ENCODE measurements at places on chromosomes 5 and 9.

DNA sequence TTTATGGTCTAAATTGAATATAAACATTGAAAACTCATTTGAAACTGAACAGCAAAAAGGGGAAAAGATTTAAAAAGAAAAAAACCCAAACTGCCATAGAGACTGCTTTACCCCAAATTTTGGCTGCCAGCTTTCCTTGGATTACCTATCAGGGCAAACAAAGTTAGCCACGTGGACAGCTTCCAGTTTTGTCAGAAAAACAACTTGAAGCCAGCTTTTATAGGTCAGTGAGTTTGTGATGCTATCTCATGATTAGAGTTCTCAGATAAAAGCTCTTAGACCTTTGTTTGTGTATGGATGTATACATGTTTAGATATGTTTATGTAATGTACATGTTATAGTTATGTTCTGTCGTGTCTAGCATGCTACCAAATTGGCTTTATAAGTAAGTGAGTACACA lies 16.1 kb downstream of the FBP2 start:
- no peak for DNase-seq

DNA sequence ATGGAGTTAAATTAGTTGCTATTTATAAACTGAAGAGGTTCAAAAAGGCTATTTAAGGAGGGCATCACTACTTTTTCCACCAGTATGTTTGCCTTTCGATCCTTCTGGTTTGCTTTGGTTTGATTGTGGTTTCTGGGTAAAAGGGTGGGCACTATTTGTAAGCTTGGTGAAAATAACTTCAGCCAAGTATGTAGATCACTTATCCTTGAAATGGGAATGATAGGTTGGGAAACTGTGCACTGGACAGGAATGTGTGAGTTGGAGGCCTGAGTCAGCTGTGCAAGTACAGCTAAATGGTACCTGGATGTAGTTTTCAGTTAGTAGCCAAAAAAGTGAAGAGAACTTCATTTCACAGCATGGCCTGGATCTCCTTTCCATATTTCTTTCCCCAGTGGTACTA lies 466.2 kb downstream of the ENC1 start:
- DNase-seq, result no peak

GRCh38 chr5:64292611-64293215 lies 127.1 kb downstream of the RNF180 start:
- no peak for DNase-seq

DNA sequence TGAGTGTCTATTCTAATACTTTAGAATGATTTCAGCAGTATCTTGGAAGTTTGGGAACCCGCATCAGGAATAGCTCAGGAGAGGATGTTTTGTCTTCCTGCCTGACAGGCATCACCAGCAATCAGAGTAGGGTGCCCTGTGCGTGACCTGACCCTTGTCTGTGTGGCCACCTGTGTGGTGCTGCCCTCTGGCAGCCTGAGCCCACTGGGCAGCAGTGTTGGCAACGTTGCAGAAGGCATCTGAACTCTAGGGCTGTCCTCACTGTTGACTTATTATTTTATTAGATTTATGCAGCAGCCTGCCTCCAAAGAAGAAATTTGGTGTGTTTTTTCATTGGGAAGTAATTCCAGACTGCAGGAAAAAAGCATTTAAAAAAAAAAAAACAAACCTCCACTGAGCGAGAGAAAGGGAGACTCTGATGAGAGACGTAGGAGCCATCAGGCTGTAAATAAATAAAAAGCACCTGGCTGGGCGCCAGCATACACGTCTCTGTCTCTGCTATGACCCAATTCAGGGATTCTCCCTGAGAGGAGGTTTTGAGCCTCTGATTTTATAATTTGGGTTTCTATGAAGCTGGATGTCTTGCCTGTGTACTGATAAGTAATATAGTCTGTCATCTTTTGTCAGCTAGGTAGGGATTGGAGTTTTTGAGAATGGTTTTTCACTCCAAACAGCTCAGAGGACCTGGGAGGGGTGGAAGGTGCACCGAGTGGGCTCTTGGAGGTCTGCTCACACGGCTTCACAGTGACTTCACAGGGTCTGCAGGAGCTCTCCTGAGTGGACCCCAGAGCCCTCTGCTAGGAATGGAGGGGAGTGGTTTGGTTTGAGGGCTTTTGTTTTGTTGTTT lies 49.0 kb downstream of the FAM78A start:
- DNase-seq, result peak; percentile 45

- no peak for DNase-seq
These were observed 267.5 kb downstream of the EBF1 start for GRCh38 chr5:158832096-158832685.

- DNase-seq, result no peak
These were observed 79.5 kb upstream of the TRIO start for GRCh38 chr5:14063691-14064090.

DNA sequence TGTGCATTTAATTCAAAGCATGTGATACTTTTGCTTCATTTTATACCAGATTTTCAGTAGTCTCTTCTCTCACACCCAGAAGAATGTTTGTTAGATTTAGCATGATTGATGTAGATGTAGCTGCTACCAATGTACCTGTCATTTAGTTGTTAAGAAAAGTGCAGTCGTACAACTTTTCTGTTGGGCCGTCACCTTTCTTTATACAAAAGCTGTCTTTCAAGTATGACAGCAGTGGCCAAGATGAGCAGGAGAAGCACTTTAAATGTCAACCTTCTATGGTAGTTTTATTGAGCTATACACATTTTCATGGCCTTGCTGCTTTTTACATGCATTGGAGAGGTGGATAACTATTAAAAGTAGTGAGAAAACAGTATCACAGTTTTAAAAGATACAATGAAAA lies 77.7 kb upstream of the PTPRD start:
- no peak for DNase-seq

- DNase-seq, result no peak
These were observed 7.8 kb downstream of the ALAD start for GRCh38 chr9:113393281-113393680.

DNA sequence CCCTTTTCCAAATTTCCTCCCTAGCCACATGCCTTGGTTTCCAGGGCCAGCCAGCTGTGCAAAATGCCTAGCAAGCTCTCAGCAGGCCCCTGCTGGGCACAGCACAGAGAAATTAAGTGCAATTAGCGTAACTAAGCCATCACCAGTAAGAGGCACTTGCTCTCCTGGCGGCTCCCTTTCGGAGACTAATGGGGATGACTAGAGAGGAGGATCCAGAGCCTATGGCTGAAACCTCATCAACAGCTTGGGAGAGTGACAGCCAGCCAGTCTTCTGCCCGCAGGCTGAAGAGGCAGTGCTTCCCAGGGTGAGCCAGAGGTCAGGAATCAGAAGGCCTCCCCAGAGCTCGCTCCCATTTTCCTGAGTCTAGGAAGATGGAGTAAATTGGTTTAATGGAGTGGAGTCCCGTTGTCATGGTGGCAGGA lies 108.4 kb downstream of the KCNIP1 start:
- peak; percentile 10 for DNase-seq

DNA sequence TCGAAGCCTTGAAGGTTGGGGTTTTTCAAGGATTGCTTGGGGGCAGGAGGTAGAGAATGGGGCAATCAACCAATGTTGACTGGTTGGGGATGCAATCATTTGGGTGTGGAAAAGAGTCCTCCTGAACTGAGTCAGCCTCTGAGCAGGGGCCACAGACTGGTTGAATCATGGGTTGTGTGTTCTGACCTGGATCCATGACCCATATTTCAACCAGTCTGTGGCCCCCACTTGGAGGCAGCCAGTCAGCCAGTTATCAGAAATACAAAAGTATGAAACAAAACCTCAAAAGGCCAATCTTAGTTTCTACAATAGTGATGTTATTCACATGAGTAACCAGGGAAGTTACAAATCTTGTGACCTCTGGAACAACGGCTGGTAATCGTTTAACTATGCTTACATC lies 81.4 kb upstream of the RANBP6 start:
- no peak for DNase-seq

DNA sequence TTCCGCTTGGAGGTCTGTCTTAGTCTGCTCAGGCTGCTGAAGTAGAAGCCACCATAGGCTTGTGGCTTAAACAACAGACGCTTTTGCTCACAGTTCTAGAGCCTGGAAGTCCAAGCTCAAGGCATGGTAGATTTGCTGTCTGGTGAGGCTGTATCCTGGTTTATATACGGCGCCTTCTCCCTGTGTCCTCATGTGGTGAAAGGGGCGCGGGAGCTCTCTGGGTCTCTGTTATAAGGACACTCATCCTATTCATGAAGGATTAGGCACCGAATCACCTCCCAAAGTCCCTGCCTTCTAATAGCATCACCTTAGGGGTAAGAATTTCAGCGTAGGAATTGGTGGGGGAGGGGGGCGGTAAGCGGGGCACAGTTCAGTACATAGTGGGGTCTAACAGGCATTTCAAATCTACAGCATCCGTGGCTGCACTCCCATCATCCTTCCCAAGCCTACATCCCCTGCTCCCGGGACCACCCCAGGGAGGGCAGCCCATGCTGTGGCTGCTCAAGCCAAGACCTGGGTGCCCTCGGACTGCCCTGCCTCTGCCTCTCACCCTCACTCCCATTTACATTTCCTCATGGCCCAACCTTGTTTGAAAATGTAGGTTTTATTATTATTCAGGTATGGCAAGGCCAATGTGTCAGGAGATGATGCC lies 15.1 kb upstream of the LPCAT1 start:
- DNase-seq, result no peak

DNA sequence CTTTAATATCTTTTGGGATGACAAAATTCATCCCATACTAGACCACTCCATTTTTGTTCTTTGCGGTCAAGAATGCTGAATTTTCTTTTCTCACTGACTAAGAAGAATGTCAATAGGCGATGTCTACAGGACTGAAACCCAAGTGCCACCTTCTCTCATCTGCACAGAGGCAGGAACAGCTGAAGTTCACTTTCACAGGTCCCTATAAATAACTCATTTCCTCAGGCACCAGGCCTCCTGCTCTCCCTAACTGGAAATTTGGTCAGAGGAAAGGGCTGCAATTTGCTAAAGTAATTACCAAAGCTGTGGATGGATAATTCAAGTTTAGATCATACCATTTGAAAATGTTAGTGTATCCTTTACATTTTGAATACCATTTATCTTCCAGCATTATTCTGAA lies 142.9 kb downstream of the DIRAS2 start:
- no peak for DNase-seq

GRCh38 chr5:55316837-55317236 lies 9.0 kb downstream of the MTREX start:
- no peak for DNase-seq

DNA sequence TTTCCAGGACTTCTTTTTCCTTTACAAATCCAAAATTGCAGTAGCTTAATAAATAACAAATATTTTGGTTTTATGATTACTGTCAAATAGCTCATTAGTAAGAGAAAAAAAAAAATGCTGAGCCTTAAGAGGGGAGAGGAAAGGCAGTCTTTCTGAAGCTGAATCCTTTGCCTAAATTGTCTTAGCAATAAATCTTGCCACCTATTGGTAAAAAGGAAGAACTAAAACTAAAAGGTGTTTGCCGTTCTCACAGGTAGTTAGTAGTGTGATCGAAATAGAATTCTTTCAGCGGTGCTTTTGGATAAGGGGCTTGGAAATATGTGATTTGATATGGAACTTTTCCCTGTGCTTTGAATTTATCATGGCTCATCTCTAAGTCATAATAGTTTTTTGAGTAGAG lies 31.2 kb downstream of the PIK3R1 start:
- no peak for DNase-seq

DNA sequence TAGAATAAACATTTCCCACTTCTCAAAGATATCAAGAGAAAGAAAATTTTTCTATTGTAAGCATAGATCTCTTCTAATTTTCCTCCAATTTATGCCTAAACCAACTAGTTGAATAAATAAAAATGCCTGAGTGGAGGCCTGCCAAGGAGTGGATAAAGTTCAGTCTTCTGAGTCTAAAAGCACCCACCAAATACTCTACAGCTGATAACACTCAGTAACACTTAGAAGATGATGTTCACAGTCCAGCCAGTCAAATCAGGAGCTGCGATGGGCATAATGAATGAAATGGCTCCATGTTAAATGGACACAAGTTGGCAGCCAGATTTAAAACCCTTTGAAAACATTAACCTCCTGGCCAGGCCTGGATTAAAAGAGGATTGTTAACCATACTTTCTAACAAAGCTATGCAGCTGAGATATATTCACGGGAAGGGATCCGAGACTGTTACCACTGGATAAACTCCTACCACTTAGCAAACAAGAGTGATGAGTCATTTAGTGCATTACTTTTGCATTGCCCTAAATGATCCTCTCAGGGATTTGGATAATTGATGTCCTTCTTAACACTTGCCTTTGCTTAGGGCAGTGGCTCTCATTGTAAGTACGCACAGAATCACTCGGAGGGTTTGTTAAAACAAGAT lies 63.7 kb upstream of the CCDC112 start:
- DNase-seq, result no peak

DNA sequence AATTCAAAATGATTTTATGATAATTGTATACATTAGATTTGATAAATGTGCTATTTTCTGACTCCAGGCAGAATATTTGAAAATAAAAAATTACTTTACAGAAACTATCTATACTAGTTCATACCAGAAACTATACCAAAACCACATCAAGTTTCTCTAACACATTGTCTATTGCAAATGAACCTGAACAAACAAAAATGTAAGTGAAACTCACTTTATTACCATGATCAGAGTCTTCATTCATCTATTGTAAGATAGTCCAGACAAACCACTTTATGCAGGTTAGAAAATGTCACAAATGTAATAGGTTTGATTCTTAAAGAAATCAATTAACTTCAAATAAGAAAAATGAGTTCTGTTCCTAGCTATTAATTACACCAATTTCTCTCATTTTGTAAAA lies 99.4 kb downstream of the OXCT1 start:
- no peak for DNase-seq

- DNase-seq, result no peak
These were observed 422.3 kb downstream of the EBF1 start for GRCh38 chr5:158677470-158677838.

- DNase-seq, result no peak
These were observed 656.5 kb downstream of the TLE1 start for GRCh38 chr9:81032831-81033230.

GRCh38 chr5:56099346-56099745 lies 104.6 kb upstream of the IL6ST start:
- no peak for DNase-seq

- no peak for DNase-seq
These were observed 195.6 kb downstream of the ELAVL2 start for GRCh38 chr9:23630488-23630887.

GRCh38 chr9:91710158-91710557 lies 239.9 kb downstream of the ROR2 start:
- DNase-seq, result no peak

DNA sequence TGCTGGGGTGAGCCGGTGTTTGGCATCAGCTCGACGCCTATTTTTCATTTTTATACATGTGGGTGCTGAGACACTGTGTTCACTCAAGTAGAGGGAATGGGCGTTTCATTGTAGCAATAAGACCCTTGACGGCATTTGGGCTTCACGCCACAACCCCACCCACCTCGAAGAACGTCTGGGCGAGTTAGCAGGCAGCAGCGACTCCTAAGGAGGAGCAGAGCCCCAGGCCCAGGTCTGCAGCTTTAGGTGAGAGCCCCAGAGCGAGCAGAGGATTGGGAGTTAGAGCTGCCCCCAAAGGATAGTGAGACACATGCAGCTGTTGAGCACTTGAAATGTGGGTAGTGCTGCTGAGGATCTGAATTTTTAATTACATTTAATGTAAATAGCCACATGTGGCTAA lies 1.6 kb upstream of the ZFP62 start:
- no peak for DNase-seq

Measured in heart left ventricle (tissue), 16 donors.